ENCODE measurements at places on chromosomes 3 and 15.

DNA sequence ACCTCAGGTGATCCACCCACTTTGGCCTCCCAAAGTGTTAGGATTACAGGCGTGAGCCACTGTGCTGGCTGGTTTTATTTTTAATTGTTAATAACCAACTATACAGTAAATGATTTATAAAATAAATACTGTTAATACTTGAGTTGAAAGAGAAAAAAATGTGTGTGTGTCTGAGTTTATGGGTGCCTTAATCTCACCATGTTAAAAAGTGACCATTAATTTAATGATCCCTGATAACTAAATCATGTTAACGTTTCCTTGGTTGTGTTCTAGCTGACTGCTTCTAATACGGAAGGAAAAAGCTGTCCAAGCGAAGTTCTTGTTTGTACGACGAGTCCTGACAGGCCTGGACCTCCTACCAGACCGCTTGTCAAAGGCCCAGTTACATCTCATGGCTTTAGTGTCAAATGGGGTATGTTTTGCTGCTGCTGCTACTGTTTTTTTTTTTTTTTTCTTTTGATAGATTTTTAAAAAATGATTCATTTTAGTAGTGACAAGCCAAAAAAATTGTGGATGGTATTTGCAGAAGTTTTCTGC, 113.5 kb downstream of the GHSR start:
- DNase-seq: no peak

DNA sequence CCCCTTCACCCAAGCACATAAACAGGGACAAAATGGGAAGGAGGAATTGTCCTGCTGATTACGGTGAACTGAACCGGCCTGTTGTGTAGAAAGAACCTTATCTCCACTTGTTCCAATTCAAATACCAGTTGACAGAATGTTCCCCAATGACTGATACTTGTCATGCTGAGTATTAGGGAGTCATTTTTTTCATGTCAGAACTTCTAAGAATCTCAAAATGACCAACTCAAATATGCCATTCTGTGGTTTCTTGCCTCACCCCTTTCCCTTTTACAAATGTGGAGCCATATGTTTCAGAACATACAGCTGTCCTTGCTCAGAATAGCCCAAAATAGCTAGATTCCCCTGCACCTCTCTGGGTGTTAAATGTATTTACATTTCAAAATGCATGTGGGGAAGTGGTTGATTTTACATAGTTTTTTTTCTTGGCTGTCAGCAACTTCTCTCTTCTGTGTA, 405.9 kb upstream of the TBL1XR1 start:
- DNase-seq: no peak

GRCh38 chr3:117903226-117903625, 1131.4 kb downstream of the IGSF11 start:
- DNase-seq: no peak

DNA sequence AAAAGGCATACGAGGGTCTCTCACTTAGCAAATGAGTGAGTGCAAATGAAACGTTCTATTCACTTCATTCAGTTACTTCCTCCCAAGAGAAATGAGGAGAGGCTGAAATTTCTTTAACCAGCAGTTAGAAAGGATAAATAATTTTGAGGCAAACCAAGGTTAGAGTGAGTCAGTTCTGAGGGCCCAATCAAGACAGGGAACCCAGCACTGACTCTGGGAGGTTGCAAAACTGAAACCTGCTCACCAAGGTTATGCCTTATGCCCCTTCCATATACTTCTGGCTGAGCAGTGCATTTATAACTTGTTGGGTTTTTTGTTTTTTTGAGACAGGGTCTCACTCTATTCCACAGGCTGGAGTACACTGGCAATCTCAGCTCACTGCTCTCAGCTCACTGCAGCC, 4.5 kb upstream of the RPSA start:
- DNase-seq: no peak

GRCh38 chr15:83815506-83815905, 161.6 kb downstream of the ADAMTSL3 start:
- no peak for DNase-seq

GRCh38 chr15:94503293-94503692, 271.9 kb downstream of the MCTP2 start:
- no peak for DNase-seq

DNA sequence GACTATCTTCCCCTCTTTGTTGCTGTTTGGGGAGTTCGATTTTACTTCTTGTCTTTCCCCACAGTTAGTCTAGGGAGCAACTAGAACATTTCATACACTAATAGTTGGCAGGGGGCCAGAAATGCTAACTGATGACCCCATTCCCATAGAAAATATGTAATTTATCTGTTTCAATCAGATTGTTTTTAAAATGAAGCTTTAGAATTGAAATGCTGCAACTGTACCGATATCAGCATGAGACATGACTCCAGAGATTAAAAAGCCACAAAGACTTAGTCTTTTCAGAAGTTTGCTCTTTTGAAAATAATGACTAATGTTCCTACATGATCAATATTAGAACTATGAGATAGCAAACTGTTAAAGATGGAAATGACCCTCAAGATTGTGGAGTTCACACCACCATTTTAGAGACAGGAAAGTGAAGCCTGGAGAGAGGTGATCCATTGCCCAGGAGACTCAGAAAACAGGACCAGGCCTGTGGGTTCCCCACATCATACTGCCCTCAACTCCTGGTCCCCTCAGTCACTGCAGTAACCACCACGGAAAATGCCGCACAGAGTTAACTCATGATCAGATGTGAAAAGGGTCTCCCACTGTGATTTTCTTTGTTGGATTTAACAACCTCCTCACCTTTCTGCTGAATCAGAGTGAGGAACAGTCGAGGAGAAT, 130.3 kb downstream of the CHDH start:
- no peak for DNase-seq

DNA sequence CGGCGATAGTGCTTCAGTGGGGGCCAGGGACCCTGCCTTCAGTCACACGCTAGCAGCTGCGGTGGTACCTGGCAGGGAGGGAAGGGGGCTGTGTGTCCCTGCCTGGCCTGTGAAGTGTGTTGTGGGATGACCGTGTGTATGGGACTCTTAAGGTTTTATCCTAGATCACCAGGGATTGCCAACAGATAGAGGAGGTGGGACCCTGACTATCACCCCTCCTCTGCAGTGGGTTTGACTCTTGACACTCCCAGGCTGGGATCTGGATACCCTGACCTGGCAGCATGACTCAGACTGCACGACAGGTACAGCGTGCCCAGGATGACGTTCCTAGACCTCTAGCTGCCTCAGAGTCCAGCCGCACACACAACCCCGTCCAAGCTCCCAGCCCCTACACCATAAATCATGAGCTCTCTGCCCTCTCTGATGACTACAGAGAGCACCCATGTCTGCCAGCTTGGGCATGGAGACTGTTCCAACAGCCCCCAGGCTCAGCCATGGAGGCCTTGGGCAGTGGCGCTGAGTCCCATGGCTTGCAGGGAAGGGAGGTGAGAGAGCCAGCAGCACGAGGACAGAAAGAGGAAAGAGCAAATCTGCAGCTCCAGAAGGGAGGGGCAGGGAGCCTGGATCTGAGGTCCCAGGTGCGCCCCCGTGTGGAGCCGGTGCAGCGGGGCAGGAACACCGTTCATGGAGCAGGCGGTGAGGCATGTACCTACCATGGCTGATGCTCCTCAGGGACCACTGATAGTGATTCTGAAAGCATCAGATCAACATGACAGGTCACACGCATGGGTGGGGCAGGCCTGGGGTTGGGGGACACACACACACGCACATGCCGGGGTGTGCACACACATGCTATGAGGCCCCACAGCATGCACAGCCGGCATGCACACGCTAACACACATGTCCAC, 71.0 kb downstream of the ADAMTS7 start:
- DNase-seq: peak; percentile 44

DNA sequence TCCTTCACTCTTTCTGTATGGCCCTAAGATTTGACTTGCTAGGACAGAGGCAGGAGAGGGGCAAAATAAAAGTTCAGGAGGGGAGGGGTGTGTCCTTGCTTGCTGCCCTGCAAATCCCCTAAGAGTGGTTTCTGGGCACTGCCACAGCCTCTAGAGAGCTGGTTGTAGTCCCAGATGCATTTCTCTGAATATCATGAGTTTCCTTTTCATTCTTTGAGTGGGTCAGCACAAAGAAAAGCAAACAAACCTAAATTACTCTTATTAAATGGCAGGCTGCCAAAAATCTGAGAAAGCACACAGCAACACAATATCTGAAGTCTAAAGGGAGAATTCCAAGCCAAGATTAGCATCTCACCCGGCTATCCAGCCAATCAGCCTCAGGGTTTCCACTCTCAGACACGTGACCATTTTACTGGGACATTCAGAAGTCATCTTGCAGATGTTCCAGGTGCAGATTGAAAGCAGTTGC, 919.3 kb downstream of the TUSC7 start:
- DNase-seq: no peak

DNA sequence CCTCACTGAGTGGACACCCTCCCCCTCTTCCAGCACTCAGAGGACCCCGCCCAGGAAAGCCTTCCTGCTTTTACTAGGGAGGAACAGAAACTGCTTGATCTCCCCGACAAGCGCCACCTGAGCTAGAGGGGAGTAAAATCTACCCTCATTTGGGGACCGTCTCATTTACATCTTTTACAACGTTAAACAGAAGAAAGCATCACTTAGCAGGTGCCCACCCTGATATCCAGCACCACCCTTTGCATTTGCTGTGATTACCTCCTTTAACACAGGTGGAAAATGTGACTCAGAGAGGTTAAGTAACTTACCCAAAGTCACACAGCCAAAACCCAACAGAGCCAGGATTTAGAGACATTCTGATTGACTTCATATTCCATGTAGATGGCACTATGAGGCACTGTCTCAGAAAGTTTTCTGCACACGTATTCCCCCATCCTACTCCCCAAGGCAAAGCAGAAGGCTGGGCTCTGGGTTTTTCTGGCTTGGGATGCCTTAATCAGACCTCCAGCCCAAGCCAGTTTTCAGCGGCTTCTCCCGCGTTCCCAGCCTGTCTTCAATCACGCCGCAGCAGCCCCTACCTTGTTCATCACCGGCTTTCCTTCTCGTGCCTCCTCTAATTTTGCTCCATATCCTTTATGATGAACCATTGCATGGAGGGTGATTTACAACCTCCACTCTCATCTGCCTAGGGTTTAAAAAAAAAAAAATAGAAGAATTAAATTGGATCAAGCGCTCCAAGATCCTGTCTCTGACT, 314.6 kb upstream of the PROK2 start:
- no peak for DNase-seq

GRCh38 chr3:42772670-42773408, at the start of gene CCDC13:
Gene CCDC13, minus strand, starts transcription at chr3:42773253. Its CDS starts 14,908 bp downstream, at chr3:42758345.
- peak; percentile 77 for DNase-seq

DNA sequence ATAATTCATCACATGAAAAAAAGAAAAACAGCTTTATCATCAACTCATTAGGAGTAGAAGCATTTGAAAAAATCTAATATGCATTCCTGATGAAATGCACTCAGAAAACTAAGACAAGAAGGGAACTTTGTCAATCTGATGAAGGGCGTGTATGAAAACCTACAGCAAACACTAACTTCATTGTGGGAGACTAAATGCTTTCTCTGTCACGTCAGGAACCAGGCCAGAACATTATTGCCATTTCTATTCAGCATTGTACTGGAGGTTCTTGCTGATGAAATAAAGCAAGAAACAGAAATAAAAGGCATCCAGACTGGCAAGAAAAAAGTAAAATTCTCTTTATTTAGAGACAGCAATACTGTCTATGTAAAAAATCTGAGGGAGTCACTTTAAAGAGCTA, 235.2 kb downstream of the GABRB3 start:
- DNase-seq: no peak

DNA sequence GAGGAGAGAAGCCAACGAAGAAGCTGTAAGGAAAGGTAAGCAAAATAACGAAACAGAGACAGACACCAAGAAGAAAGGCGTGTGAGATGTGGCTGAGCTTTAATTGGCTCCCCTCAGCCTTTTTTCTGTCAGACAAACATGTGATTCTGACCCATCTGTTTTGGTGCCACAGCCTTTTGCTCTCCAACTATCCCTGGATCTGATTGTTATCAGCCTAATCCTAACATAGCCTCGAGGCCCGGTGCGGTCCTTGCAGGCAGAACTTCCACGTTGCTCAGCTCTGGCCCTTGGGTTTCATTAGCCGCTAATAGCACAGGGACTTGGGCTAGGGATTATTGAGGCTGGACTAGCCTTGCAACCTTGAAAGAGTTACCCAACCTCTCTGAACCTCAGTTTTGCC, 57.9 kb upstream of the CACNA2D3 start:
- no peak for DNase-seq

- no peak for DNase-seq
These were observed 212.4 kb upstream of the POU1F1 start for GRCh38 chr3:87488765-87489164.

GRCh38 chr3:191412759-191413158, 48.2 kb upstream of the PYDC2 start:
- no peak for DNase-seq

GRCh38 chr3:69197922-69198530, 75.6 kb upstream of the LMOD3 start:
- no peak for DNase-seq

- DNase-seq: no peak
These were observed 34.7 kb downstream of the NUSAP1 start for GRCh38 chr15:41367418-41367817.

DNA sequence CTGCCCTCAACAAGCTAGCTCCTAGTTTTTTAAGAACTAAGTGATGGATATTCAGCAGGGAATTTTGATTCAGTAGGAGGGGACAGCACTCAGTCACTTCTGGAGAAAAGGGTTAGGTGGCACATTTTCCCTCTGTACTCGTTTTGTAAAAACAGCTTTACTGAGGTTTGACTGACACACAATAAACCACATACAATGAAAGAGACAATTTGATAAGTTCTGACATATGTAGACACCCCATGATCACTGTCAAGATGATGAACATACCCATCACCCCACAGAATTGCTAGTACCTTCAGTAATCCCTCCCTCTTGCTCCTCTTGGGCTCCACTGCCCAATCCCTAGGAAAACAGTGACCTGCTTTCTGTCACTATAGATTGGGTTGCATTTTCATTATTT, 29.0 kb upstream of the PLAAT1 start:
- no peak for DNase-seq

DNA sequence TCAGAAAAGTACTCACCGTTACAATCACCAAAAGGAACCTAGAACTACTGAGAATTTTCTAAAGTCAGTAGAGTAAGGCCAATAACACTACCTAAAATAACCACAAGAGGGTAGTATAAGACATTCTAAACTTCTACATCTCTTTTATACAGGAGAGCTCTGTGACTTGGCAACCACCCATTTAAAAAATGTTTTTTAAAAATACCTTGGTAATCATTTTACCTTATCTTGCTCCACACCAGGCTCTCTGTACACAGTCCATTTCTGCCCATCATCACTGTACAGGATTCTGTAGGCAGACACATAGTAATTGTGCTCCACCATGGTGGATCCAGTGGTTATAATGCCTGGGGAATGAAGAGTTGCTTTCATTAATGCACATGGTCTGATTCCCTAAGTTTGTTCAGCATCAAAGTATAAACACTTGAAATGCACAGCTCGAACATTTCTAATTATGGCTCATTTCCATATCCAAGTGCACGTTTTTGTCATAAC, 54.5 kb downstream of the ST3GAL6 start:
- DNase-seq: no peak

DNA sequence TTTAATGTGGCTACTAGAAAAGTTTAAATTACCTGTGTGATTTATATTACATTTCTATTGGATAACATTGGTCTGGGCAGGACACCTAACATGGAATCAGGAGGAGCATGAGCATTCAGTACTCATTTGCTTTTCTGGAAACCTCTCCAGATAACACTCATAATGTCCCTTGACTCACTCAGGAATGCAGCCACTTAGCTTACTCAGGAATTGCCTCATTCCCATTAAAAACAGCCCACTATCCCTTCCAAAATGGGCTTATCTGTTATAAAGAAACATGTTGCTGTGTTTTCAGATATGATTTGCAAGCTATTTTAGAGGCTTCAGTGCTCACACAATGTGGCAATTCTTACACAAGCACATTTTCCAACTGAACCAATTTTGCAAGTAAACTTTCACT, 17.1 kb downstream of the GBE1 start:
- no peak for DNase-seq

- no peak for DNase-seq
These were observed 85.7 kb downstream of the TBL1XR1 start for GRCh38 chr3:177111541-177111949.

Measured in stimulated activated CD4-positive, alpha-beta T cell treated with anti-CD3 and anti-CD28 coated beads, Interleukin-15, amount 100 ng/mL, for 1 hour (primary cell).